Stimulated activated CD4-positive, alpha-beta T cell treated with anti-CD3 and anti-CD28 coated beads, Interleukin-15, amount 100 ng/mL, for 24 hours (primary cell): ENCODE measurements at places on chromosomes 2 and 18.
A peak's percentile ranks its signal among the peaks of the same experiment; 100 is the strongest.

GRCh38 chr18:44582456-44582855 lies 98.2 kb upstream of the SETBP1 start:
- DNase-seq = no peak

DNA sequence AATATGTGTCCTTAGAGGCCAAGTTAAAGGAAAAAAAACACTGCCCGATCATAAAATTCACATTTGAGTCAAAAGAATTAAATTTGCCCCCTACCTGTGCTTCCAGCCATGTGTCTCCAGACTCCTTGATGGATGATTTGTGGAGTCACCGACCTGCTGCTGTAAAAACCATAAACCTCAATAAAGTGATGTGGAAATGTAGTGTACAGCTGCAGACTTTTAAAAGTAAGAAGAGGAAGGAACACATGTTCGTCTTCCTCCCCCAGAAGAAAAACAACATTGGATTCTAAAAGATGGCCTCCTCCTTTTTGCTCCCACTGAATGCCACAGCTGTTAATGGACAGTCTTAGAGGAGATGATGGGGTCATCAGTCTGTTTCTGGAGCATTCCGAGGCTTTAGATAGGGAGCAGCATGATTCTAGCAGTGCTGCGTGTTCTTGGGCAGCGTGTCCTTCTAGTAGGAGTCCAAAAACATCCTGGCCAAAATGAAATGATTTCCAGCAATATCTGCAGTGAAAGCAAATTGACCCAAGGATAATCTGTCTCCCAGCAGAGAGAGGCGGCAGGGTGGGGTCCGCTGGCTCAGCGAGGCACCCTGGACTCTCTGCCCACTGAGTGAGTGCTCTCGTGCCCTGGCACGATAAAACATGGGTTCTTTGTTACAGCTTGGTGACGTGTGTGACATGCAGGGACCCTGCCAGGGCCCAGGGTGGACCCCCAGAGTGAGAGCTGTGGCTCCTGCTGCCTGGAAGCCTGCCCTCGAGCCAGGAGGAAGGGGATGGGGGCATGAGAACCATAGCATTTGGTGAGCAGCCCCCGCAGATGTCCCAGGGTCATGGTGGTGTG lies 196.1 kb downstream of the FAM210A start:
- no peak for DNase-seq

- no peak for DNase-seq
Observed at GRCh38 chr18:37166491-37166890, 337.6 kb downstream of the KIAA1328 start.

- peak; percentile 47 for DNase-seq
Observed at GRCh38 chr2:62309465-62310091, 113.7 kb downstream of the B3GNT2 start.

DNA sequence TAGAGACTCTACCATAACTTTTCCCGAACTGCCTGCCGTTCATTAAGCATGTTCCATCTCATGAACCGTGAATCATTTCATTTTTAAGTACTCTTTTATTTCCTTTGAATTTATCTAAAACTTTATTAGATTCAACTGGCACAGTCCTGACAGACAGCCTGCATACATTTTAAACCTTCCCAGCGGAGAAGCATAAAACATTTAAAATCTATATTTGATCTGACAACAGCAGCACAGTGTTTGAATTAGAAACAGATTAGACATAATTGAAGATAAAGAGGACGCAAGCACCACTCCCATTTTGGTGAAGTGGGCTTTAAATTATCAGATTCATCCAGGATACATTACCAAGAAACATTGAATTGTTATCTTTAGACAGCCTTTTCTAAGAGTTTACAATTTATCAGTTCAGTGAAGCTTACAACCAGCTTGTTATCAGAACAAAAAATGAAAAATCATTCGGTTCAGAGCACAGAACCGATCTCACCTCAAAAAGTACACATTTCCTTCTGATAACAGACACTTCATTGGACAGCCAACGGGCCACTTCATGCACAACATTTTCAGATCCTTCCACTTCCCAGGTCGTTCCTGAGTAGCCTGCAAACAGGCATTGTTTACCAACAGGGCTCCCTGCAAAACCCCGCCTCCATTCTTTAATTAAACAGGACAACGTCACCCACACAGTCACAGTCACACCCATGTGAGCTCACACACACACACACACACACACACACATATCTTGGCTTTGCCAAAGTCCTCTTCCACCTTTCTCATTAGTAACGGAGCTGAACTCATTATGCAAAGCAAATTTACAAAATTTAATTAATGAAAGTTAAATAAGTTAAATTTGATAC lies 171.2 kb downstream of the SP3 start:
- DNase-seq = no peak

DNA sequence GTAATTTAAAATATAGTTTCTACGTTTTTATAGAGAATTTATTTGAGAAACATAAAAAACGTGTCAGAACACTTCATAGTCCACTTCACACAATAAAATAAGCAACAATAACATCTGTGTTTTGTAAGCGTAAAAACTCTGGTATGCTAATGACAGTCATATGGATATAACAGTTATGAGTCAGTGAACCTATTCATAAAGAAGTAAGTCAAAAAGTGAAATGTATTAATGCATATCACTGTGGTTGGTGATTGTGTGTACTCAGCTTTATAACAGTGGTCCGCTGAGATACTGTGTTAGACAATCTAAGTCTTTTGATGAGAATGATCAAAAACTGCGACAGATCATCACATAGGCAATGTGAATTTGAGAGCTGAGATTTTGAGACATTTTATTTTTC lies 153.2 kb downstream of the WDR7 start:
- DNase-seq = no peak

DNA sequence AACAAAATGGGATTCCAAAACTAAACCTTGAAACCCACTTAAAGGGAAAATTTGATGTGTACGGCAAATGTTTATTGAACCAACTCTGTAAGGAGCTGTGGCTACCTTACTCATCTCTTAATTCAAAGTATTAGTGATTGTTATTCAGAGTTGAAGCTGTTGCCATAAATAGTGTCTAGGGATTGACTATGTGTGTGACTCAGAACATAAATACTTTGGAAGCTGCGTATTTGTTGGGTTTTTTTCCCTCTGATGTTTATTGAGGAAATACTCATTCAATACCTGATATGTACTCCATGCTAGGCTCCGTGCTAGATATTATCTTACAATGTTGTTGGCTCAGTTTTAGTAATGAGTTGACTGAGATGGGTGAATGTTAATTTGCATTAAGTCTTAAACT lies 90.4 kb downstream of the PTRHD1 start:
- no peak for DNase-seq

- DNase-seq = no peak
Observed at GRCh38 chr2:189179570-189179950, at the start of gene COL5A2. Gene COL5A2 (minus strand): TSS chr2:189179761. CDS start chr2:189179604, 157 bp downstream.

GRCh38 chr18:26088487-26088886 lies 1.9 kb downstream of the SS18 start:
- no peak for DNase-seq

GRCh38 chr18:74511823-74512222 lies 15.7 kb downstream of the CNDP2 start:
- DNase-seq = no peak
